ENCODE measurements at places on chromosomes 3 and 15. TPM values are rescaled to one million over a fixed set of nuclear protein-coding genes. Genes with fewer than 3 reads are reported as not detected.

DNA sequence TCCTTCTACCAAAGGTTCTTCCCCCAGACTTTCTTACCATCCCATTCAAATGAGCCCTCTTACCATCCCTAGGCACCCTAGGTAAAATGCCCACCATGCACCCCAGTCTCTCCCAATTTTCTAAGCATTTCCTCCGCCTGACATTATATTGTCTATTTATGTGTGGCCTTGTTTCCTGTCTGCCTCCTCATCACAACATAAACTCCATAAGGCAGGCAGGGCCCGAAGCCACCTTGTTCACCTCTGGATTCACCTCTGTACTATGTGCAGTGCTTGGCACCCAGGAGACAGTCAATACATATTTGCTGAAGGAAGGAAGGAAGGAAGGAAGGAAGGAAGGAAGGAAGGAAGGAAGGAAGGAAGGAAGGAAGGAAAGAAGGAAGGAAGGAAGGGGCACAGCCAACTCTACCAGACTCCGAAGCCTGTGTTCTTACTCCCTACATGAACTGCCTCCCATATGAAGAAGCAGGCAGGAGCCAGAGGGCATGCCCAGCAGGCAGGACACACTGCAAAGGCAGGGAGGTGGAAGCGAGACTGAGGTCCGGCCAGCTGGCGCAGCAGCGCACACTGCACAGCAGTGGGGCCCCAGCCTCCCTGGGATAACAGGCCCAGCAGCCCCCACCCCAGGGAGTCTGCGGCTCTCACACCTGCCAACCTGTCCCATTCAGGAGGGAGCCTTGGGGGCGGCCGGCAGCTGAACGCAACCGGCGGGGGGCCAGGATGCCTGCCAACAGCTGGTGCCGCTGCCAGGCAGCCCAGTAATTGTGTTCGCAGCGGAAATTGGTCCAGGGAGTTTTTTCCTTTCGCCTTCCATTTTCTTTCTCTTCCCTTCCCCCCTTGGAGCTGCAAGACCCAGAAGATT, 106.0 kb upstream of the LINGO1 start:
- H3K4me1 ChIP-seq = no peaks in the 10 kb centered on the region
- no peak overlapping the region for H3K27ac ChIP-seq
- H3K4me3 ChIP-seq = no peak overlapping the region
- no peaks in the 10 kb centered on the region for H3K36me3 ChIP-seq
- DNase-seq = no peak

GRCh38 chr15:101204739-101205535, 46.9 kb downstream of the CHSY1 start:
- DNase-seq = no peak
- H3K36me3 ChIP-seq = no peaks in the 10 kb centered on the region
- H3K4me3 ChIP-seq = no peak overlapping the region
- no peaks in the 10 kb centered on the region for H3K4me1 ChIP-seq

DNA sequence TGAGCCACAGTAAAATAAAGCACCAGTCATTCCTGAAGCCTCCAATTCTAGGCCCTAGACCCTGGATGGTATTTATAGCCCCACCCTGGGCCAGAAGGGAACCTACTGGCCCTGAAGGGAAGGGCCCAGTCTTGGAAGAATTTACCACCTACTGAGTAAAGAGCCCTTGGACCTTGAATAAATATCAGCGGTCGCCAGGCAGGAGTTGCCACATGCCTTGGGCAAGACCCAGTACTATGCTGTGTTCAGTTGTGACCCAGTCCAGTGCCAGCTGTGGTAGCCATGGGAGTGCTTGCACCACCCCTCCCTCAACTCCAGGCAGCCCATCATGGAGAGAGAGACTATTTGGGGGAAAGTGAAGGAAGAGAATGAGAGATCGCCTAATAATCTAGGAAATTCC, 27.0 kb downstream of the NCBP2 start:
- no peaks in the 10 kb centered on the region for H3K27me3 ChIP-seq
- no peak overlapping the region for H3K27ac ChIP-seq
- DNase-seq = no peak
- peaks cover 17% of the 10 kb centered on the region for H3K36me3 ChIP-seq

DNA sequence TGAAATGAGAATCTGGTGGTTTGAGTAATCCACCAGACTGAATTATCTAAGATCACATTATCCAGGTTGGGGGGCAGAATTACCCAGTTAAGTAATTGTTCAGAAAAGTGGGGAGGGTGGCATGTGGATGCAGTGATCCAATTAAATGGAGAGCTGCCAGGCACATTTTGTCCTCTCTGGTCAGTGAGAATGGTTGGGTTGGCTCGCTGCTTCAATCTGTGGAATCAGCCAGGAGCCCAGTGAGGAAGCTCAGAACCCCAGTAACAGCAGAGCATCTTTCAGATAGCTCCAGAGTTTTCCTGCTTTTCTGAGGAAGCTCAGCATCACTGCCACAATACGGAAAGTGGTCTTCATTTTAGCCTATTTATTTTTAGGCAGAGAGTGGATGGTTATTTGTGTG, 6.4 kb upstream of the EXOG start:
- H3K36me3 ChIP-seq = no peaks in the 10 kb centered on the region
- DNase-seq = no peak
- no peaks in the 10 kb centered on the region for H3K27me3 ChIP-seq
- H3K4me1 ChIP-seq = no peaks in the 10 kb centered on the region
- H3K27ac ChIP-seq = no peak overlapping the region
- H3K4me3 ChIP-seq = no peak overlapping the region

DNA sequence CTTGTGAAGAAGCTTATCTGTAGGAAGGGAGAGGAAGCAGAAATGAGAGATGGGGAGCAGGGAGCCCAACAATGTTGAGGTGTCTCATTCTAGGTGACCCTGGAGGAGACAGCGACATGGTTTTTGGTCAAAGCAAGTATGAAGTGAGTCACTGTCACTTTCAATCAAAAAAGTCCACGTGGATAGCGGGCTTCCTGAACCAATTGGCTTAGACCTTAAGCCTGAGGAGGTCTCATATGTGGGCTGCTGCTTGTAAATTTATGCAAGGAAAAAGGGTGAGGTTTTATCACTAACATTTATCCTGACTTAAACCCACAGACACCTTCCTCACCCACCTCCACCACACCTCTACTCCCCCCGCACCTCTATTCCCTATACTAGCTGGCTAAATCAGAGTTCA, 22.7 kb downstream of the CLDN11 start:
- no peaks in the 10 kb centered on the region for H3K27me3 ChIP-seq
- DNase-seq = no peak
- no peaks in the 10 kb centered on the region for H3K4me1 ChIP-seq
- no peaks in the 10 kb centered on the region for H3K36me3 ChIP-seq
- no peak overlapping the region for H3K4me3 ChIP-seq

DNA sequence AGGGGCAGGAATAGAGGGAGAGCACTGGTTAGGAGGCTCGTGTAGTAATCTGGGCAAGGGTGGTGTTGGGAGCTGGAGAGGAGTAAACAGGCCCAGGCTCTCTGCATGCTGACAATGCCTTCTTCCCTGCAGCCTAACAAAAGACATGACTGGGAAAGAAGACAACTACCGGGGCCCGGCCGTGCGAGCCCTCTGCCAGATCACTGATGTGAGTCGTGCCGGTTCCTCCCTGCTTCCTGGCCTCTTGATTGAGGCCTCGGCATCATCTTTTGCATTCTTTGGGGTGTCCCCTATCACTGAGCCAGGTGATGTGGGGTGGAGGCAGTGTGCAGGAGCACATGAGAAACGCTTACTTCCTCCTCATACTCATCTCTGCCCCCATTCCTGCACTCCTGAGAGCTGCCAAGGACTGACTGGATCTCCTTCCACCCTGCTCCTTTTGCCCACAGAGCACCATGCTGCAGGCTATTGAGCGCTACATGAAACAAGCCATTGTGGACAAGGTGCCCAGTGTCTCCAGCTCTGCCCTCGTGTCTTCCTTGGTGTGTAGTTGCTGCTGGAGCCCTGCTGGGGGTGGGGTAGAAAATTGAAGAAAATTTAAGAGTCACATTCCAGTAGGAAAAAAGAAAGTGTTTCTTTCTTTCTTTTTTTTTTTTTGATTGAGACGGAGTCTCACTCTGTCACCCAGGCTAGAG, 5.3 kb downstream of the COPG1 start:
- H3K36me3 ChIP-seq = peaks cover 48% of the 10 kb centered on the region
- no peak overlapping the region for H3K27ac ChIP-seq
- DNase-seq = no peak
- no peaks in the 10 kb centered on the region for H3K4me1 ChIP-seq
- H3K27me3 ChIP-seq = no peaks in the 10 kb centered on the region

GRCh38 chr3:6785726-6786125, 75.2 kb upstream of the GRM7 start:
- DNase-seq = no peak
- H3K27me3 ChIP-seq = no peaks in the 10 kb centered on the region
- no peaks in the 10 kb centered on the region for H3K36me3 ChIP-seq
- no peak overlapping the region for H3K27ac ChIP-seq
- no peak overlapping the region for H3K4me3 ChIP-seq
- no peaks in the 10 kb centered on the region for H3K4me1 ChIP-seq

DNA sequence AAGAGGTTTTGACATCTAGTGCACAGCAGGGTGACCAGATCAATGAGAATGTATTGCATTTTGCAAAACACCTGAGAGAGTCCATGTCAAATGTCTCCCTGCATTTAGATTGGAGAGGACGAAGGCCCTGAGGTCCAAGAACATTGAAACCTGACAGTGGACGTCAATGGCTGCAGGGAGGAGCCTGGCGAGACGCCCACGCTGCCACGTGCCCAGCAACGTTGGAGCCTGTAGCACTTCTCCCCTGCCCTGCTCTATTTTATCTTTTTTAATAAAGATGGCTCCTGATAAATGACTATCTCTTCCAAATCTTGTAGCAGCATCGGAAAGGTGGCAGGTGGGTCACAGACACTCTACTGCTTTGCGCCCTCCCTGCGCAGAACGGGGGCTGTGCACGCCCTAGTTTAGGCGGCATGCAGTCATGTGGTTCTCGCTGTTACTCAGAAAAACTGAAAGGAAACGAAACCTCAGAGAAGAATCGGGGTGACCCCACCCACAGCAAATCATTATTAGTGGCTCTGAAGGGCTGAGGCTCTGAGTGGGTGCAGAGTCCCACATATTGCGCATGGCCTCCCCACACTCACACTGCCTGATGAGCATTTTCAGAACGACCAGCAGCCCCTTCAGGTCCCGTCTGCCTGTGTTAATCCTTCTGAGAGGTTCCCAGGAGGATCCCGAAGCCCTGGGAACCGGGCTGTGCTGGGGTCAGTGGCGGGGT, 62.5 kb upstream of the TAMM41 start:
- H3K4me1 ChIP-seq = no peaks in the 10 kb centered on the region
- no peaks in the 10 kb centered on the region for H3K36me3 ChIP-seq

DNA sequence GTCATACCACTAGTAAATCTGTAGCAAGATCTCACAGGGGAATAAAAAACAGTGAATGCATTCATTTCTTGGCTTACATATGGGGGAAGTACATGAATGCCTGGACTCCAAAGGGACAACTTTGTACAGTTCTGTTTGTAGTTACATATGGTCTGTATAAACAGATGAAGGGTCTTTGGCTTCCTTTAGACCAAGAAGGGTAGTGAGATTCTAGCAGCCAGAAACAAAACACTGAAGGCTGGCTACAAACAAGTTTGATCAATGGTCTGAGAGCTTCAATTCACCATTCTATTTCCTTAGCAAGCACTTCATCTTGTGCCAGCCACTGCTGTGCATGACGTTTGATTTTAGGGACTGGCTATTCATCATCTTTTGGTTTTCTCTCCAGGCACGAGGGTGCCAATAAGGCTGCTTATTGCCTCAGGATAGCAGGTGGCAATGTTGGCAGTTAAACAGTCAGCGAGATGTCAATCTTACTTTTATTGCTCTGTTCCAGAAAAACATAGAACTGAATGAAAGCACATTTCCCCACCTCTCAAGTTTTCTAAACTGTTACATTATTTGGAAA, 313.7 kb upstream of the COL8A1 start:
- H3K27me3 ChIP-seq = no peaks in the 10 kb centered on the region
- no peak overlapping the region for H3K27ac ChIP-seq
- H3K4me3 ChIP-seq = no peak overlapping the region
- H3K4me1 ChIP-seq = no peaks in the 10 kb centered on the region
- DNase-seq = no peak

GRCh38 chr3:71497367-71497897, 86.1 kb downstream of the FOXP1 start:
- H3K27ac ChIP-seq = no peak overlapping the region
- H3K4me1 ChIP-seq = peaks cover 19% of the 10 kb centered on the region
- peaks cover 2% of the 10 kb centered on the region for H3K36me3 ChIP-seq
- no peak overlapping the region for H3K4me3 ChIP-seq
- no peak for DNase-seq

GRCh38 chr3:160977773-160978172, 127.4 kb downstream of the B3GALNT1 start:
- H3K27ac ChIP-seq = no peak overlapping the region
- no peaks in the 10 kb centered on the region for H3K36me3 ChIP-seq
- DNase-seq = no peak
- no peaks in the 10 kb centered on the region for H3K27me3 ChIP-seq

- no peak for DNase-seq
- no peak overlapping the region for H3K27ac ChIP-seq
- no peaks in the 10 kb centered on the region for H3K27me3 ChIP-seq
- H3K36me3 ChIP-seq = peaks cover 10% of the 10 kb centered on the region
- no peak overlapping the region for H3K4me3 ChIP-seq
Observed at GRCh38 chr3:150594150-150594549, 9.0 kb upstream of the SELENOT start.

Gene KNL1
- total RNA-seq = 16.2 TPM

Gene ACY1
- 52.2 TPM for total RNA-seq

Gene PLA2G4E
- not detected for total RNA-seq

Gene LRRIQ4
- total RNA-seq = 1.3 TPM
